Motor neuron (in vitro differentiated cells): ENCODE measurements at places on chromosomes 5 and 9. TPM values are rescaled to one million over a fixed set of nuclear protein-coding genes. Genes with fewer than 3 reads are reported as not detected.

The VPS13A gene
- 35.1 and 42.2 TPM in 2 replicates for total RNA-seq

DNA sequence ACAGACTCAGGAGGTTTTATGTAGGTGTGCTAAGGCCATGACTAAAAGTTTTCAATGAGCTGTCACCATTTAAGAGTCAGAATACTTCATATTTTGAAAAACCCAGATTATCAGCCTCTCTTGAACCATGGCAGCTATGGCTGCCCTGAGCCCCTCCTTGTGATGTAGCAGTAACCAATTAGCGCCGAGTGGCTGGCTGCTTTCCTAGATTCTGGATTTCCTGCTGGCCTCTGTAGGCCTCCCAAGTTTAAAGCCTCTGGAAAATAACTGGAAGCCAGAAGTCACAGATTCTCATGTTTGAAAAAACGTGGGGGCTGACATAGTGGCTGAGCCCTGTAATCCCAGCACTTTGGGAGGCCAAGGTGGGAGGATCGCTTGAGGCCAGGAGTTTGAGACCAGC is 25.5 kb downstream of the DAB2IP start:
- ATAC-seq: no peak

GRCh38 chr5:86679529-86679928 is 61.8 kb downstream of the COX7C start:
- peak; percentile 84 for ATAC-seq

DNA sequence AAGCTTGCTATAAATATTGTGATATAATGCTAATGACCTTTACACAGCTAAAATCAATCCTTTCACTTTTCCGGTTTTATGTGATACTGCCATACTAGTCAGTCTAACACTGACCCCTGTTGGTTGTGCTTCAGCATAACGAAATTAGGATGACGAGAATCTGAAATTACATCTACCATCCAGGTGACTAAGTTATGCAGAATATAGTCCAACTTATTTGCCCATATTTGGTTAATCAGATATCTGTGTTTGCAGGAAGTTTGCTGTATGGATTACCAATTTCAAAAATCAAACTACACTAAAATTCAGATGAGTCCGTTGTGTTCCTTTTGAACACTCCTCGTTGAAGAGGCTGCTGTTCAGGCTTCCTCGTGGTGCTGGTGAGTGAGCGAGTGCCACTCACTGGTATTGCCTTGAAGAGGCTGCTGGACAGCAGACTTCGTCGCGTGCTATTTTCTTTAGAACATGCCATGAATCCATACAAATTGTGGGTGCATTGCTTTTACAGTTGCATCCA is 32.5 kb downstream of the TENT4A start:
- ATAC-seq: peak; percentile 88

The OR1N1 gene
- total RNA-seq: 0.23 TPM in 1 of 2 replicates, not detected in the other

DNA sequence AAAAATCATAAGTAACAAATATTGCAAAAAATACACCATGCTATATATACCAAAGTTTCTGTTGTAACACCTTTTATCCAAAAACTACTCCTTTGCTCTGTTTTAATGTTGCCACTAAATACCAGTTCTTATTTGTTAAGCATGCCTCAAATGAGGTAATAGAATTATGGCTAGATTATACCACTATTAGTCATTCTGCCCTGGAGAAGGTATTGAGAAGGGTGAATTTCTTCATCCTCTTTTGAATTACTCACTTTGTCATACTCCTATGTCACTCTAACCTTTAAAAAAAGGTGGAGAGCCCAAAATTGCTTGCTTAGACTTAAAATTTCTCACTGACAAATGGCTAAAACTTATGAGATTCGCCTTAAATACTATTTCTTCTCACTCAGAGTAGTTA is 750.9 kb downstream of the MAT2B start:
- ATAC-seq: no peak

The ZNF608 gene
- total RNA-seq: 116 TPM in 2 replicates

- no peak for ATAC-seq
Measured at GRCh38 chr9:71675857-71676165, 92.5 kb downstream of the CEMIP2 start.

The PDZD2 gene
- total RNA-seq: 1.3 and 1.6 TPM in 2 replicates

The IL31RA gene
- total RNA-seq: 2.5 and 2.8 TPM in 2 replicates
